Astrocyte (in vitro differentiated cells and primary cell): ENCODE measurements at places on chromosomes 3 and 15.

GRCh38 chr3:30076899-30077298 is 529.5 kb upstream of the TGFBR2 start:
- no peak for DNase-seq
- no peaks in the 10 kb centered on the region for H3K27me3 ChIP-seq
- no peaks in the 10 kb centered on the region for H3K4me1 ChIP-seq
- no peaks in the 10 kb centered on the region for H3K36me3 ChIP-seq
- no peak overlapping the region for H3K27ac ChIP-seq

DNA sequence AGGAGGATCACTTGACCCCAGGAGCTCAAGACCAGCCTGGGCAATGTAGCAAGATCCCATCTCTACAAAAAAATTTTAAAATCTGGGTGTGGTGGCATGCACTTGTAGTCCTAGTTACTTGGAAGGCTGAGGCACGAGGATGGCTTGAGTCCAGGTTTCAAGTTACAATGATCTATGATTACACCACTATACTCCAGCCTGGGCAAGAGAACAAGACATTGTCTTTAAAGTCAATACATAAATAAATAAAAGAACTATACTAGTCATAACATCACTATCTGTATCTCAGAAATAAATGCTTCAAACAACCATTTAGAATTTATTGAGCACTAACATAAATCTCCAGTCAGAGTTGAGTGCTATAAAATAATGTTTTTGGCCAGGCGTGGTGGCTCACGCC is 8.5 kb upstream of the PHLDB2 start:
- peak; percentile 58 for DNase-seq
- no peaks in the 10 kb centered on the region for H3K36me3 ChIP-seq
- H3K27ac ChIP-seq: no peak overlapping the region
- H3K4me3 ChIP-seq: no peak overlapping the region

DNA sequence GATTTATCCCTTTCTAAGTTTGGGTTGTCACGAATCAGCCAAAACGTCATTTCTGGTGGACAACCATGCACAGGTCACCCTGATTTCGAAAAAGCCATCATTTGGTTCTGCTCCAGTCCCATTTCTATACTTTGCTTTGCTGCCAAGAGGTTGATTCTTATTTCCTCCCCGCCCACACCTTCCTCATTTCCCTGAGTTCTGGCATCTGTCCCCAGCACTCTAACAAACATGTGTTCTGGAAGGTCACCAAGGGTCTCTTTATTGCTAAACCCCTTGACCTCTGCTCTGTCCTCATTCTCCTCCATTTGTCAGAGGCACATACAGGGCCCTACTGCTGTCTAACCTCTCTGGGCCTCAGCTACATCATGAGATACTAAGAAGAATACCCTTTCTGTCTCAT is 36.4 kb upstream of the PTPRG start:
- DNase-seq: no peak
- H3K4me1 ChIP-seq: no peaks in the 10 kb centered on the region
- no peak overlapping the region for H3K4me3 ChIP-seq
- no peaks in the 10 kb centered on the region for H3K27me3 ChIP-seq

DNA sequence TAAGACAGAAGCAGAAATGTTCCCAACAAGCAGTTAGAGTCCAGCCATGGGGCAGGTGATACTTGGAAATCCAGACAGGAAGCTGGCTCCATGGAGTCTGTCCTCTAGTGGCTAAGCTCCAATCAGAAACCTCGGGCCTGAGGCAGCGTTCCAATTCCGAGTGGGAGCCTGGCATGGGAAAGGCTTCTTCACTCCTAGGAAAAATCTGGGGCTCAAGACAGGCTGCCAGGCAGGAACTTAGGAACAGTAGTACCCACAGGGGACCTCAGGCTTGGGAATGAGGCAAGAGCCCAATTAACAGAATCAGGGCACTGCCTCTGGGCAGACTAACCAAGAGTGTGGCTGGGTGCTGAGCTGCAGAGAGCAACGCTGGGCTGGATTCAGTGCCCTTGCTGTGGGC is 6.2 kb upstream of the ATP13A4 start:
- H3K4me3 ChIP-seq: no peak overlapping the region
- H3K36me3 ChIP-seq: no peaks in the 10 kb centered on the region
- H3K27ac ChIP-seq: no peak overlapping the region
- no peaks in the 10 kb centered on the region for H3K27me3 ChIP-seq

GRCh38 chr3:104362319-104362718 is 1004.4 kb upstream of the ALCAM start:
- H3K27me3 ChIP-seq: no peaks in the 10 kb centered on the region
- no peaks in the 10 kb centered on the region for H3K36me3 ChIP-seq
- peaks cover 9% of the 10 kb centered on the region for H3K4me1 ChIP-seq

GRCh38 chr3:177446165-177446601 is 248.9 kb upstream of the TBL1XR1 start:
- H3K4me3 ChIP-seq: no peak overlapping the region
- peaks cover 16% of the 10 kb centered on the region for H3K4me1 ChIP-seq
- H3K36me3 ChIP-seq: no peaks in the 10 kb centered on the region
- no peak for DNase-seq

GRCh38 chr3:177224414-177224813 is 27.1 kb upstream of the TBL1XR1 start:
- DNase-seq: no peak
- H3K4me3 ChIP-seq: no peak overlapping the region
- no peaks in the 10 kb centered on the region for H3K27me3 ChIP-seq
- no peaks in the 10 kb centered on the region for H3K4me1 ChIP-seq
- no peak overlapping the region for H3K27ac ChIP-seq

DNA sequence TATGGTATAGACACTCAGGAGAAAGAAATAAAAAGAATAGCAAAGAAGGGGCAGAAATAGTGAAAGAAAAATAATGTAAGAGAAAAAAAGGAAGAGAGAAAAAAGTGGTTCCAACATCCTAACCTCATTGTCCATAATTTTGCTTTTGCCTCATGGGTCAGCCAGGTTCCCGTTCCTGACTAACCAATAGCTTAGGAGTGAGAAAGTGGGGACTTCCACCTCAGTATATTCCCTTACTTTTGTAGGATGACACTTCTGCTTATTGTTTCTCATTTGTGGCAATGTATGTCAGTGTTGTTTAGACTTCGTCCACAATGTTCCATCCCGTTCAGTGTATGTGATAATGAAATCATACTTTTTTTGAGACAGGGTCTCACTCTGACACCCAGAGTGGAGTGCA is 9.3 kb upstream of the SLC12A8 start:
- H3K36me3 ChIP-seq: no peaks in the 10 kb centered on the region
- H3K27me3 ChIP-seq: no peaks in the 10 kb centered on the region
- no peak for DNase-seq
- no peak overlapping the region for H3K27ac ChIP-seq
- H3K4me3 ChIP-seq: no peak overlapping the region
- no peaks in the 10 kb centered on the region for H3K4me1 ChIP-seq

GRCh38 chr15:52014616-52015015 is 4.4 kb upstream of the MAPK6 start:
- no peak for DNase-seq
- H3K36me3 ChIP-seq: no peaks in the 10 kb centered on the region
- no peaks in the 10 kb centered on the region for H3K27me3 ChIP-seq
- no peak overlapping the region for H3K4me3 ChIP-seq
- no peak overlapping the region for H3K27ac ChIP-seq

- no peak overlapping the region for H3K27ac ChIP-seq
- H3K36me3 ChIP-seq: no peaks in the 10 kb centered on the region
- H3K4me1 ChIP-seq: no peaks in the 10 kb centered on the region
- no peaks in the 10 kb centered on the region for H3K27me3 ChIP-seq
Measured at GRCh38 chr15:55700876-55701275, 42.1 kb downstream of the PRTG start.

- peaks cover 34% of the 10 kb centered on the region for H3K4me1 ChIP-seq
- peak; percentile 63 for DNase-seq
- H3K36me3 ChIP-seq: no peaks in the 10 kb centered on the region
- peak overlapping the region; percentile 4 for H3K27ac ChIP-seq
- no peaks in the 10 kb centered on the region for H3K27me3 ChIP-seq
Measured at GRCh38 chr15:82137261-82137660, 91.4 kb upstream of the MEX3B start.

DNA sequence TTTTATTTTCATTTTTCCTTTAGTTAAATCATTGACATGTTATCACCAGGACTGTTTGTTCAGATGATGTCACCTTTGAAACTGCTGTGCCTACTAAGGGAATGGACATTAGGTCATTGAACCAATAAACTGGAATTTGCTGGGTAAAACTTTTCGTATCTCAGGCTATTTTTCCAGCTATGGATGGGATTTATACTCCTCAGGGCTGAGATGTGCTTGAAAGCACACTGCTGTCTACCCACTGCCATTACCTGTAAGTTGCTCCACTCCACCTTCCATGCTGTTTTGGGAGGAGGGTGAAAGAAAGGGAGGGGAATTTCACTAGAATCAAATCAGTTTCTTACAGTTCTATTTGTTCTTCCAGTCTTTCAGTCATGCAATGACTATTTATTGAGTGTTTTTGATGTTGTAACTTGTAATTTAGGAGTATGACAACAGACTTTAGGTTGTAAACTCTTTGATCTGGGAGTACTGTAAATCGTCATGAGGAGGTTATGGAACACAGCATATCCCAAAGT is 11.3 kb downstream of the EHD4 start:
- peaks cover 23% of the 10 kb centered on the region for H3K4me1 ChIP-seq
- peak overlapping the region; percentile 34 for H3K27ac ChIP-seq
- DNase-seq: no peak
- no peak overlapping the region for H3K4me3 ChIP-seq
- H3K27me3 ChIP-seq: no peaks in the 10 kb centered on the region
- no peaks in the 10 kb centered on the region for H3K36me3 ChIP-seq

DNA sequence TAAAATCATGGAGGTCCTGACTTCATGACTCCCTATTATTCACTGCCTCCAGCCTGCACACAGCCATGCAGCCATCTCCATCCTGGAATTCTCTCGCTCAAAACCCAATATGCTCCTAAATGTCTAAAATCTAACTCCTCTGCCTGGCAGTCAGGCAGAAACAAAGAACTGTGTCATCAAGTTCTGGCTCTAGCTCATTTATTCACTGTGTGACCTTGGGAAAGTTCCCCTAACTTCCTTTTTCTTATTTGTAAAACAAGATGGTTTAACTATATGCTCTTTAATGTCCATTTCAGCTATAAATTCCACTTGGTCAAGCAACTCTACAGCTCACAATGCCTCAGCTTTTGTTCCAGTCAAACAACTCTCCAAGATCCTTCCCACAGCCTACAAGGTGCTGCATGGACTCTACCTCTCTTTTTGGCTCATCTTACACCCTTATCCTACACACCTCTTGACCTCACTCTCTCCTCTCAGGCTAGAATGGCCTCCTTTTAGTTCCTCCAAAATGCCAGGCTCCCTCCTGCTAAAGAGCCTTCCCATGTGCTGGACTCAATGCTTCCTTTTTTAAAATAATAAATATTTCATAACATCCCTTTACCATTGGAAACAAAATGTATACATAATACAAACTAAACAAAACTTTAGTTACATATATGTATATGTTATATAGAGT is 16.4 kb downstream of the PIK3CB start:
- H3K4me3 ChIP-seq: no peak overlapping the region
- no peaks in the 10 kb centered on the region for H3K36me3 ChIP-seq
- no peak overlapping the region for H3K27ac ChIP-seq
- no peaks in the 10 kb centered on the region for H3K27me3 ChIP-seq
- H3K4me1 ChIP-seq: no peaks in the 10 kb centered on the region
- DNase-seq: no peak

DNA sequence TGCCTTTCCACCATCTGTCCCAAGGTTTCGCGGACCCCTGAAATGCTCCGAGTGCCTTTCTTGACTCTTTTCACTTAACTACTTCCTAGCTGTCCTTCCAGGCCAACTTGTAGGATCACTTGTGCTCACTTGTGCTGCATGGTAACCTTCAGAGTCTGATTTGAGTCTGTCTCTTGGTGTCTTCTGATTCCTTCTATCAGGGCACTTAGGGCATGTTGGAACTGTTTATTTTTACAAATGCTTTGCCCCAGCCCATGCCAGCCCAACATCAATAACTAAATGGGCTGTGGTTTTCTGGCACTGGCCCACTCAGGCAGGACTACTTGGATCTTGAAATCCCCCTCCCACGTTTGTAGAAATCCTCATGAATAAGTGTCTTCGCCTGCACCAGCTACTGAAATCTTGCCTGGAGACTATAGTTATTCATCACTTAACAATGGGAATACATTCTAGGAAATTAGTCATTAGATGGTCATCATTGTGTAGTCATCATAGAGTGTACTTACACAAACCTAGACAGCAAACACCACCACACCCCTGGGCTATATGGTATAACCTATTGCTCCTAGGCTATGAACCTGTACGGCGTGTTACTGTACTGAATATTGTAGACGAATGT is 123.1 kb upstream of the STRIT1 start:
- peak; percentile 83 for DNase-seq
- no peaks in the 10 kb centered on the region for H3K27me3 ChIP-seq
- peaks cover 5% of the 10 kb centered on the region for H3K4me1 ChIP-seq
- no peaks in the 10 kb centered on the region for H3K36me3 ChIP-seq
